ENCODE measurements at places on chromosomes 2 and 18. TPM values are rescaled to one million over a fixed set of nuclear protein-coding genes. Genes with fewer than 3 reads are reported as not detected.

The CHRND gene
- 0.96 TPM for polyA plus RNA-seq

The PAX8 gene
- polyA plus RNA-seq, result 474 TPM

The LGALSL gene
- 41.8 TPM for polyA plus RNA-seq

The SPHKAP gene
- polyA plus RNA-seq, result 4.2 TPM

The NYAP2 gene
- polyA plus RNA-seq, result 0.17 TPM

The PPP1R1C gene
- 3.5 TPM for polyA plus RNA-seq

The RNU2-63P gene
- polyA plus RNA-seq, result not detected

The CCDC88A gene
- polyA plus RNA-seq, result 95.7 TPM

The ACTG2 gene
- 0.40 TPM for polyA plus RNA-seq

The MATN3 gene
- polyA plus RNA-seq, result 3.7 TPM

The TNFAIP6 gene
- 1.4 TPM for polyA plus RNA-seq

The HDAC4 gene
- 13.3 TPM for polyA plus RNA-seq

The TRABD2A gene
- 0.96 TPM for polyA plus RNA-seq

The SLC23A3 gene
- 22.3 TPM for polyA plus RNA-seq

The IL1RL1 gene
- 0.48 TPM for polyA plus RNA-seq

The REG3G gene
- polyA plus RNA-seq, result not detected

The GFPT1 gene
- 43.1 TPM for polyA plus RNA-seq

The HES6 gene
- polyA plus RNA-seq, result 3.7 TPM

The DSG1 gene
- polyA plus RNA-seq, result 0.05 TPM

The UGT1A4 gene
- polyA plus RNA-seq, result not detected

The SESTD1 gene
- 95.7 TPM for polyA plus RNA-seq

The SH3BP4 gene
- 33.7 TPM for polyA plus RNA-seq

The RSAD2 gene
- 5.3 TPM for polyA plus RNA-seq

The POMC gene
- 8.4 TPM for polyA plus RNA-seq

The IL1F10 gene
- not detected for polyA plus RNA-seq

The VWC2L gene
- polyA plus RNA-seq, result 0.18 TPM

The CRYGC gene
- not detected for polyA plus RNA-seq

The PRKAG3 gene
- 0.15 TPM for polyA plus RNA-seq

The B3GNT7 gene
- 3.1 TPM for polyA plus RNA-seq

The EFEMP1 gene
- 111 TPM for polyA plus RNA-seq

The TXNDC2 gene
- polyA plus RNA-seq, result not detected

The SCN1A gene
- 0.13 TPM for polyA plus RNA-seq

The GALNT14 gene
- 47.6 TPM for polyA plus RNA-seq

The KIAA2012 gene
- 0.12 TPM for polyA plus RNA-seq

The CYTIP gene
- polyA plus RNA-seq, result 1.7 TPM

The MOB4 gene
- 45.1 TPM for polyA plus RNA-seq

The LAMA3 gene
- 2.0 TPM for polyA plus RNA-seq

The INHBB gene
- not detected for polyA plus RNA-seq

The B4GALT6 gene
- polyA plus RNA-seq, result 20.7 TPM
